HS-27A (cell line): ENCODE measurements at places on chromosomes 4 and X.

DNA sequence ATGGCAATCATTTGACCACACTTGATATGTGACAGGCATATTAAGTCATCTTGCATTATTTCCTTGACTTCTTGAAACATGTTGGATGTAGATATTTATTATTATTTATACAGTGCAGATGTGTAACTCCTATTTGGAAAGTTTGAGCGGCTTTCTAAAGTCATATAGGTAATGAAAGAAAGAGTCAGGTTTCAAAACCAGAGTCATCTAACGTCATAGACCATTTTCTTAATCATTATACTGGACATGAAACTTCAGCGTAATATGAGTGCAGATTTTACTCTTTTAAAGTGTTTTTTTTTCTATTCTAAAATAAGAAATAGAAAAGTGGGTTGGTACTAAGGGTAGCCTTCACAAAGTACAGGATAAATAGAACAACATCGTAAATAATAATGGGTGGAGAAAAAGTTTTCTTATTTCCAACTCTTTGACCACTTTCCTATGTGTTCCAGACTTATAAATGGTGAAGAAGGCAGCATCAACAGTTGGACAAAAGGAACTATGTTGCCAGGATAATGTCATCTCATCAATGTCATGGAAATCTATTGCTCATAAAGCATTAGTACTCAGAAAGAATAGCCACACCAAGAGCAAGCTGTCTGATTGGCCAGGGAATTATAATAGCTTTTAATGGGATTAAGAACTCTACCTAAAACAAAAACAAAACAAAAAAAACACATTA is 108.0 kb upstream of the PCDH18 start:
- no peak for DNase-seq

DNA sequence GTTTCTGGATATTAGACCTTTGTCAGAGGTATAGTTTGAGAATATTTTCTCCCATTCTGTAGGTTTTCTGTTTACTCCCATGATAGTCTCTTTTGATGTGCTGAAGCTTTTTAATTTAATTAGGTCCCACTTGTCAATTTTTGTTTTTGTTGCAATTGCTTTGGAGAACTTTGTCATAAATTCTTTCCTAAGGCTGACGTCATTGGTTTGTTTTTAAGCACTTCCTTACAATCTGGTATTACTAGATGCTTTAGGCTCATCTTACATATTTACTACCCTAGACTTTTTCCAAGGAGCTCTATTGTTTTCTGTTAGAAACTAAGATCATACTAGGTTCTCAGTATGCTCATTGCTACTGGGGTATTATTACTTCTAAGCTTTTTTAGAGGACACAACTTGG is 806.3 kb downstream of the PDHA2 start:
- no peak for DNase-seq

GRCh38 chr4:154124539-154125255 is 335.8 kb upstream of the SFRP2 start:
- DNase-seq = peak; percentile 66

DNA sequence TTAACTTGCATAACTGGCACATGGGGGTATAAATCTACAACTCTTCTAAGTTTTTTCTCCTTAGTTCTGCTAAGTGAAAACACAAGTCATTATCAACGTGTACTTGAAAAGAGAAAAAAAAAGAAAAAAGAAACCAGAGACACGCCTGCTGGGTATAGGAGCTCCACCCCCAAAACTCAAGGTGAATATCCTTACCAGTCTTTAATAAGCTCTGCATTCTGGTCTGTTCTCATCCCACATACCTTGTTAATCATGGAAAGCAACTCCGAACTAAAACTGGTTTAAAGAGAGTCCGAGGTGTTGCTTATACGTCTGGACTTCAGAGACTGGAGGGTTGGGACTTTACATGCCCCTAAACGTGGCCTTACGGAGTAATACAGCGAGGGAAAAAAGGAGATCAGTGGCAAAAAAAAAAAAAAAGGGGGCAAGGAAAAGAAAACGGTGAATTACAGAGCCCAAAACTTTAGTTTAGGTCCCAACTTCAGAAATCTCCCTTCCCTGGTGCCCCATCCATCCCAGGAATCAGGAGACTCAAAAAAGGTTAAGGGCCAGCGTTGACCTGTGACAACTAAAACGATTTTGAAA is 1.0 kb downstream of the PGRMC2 start:
- no peak for DNase-seq

DNA sequence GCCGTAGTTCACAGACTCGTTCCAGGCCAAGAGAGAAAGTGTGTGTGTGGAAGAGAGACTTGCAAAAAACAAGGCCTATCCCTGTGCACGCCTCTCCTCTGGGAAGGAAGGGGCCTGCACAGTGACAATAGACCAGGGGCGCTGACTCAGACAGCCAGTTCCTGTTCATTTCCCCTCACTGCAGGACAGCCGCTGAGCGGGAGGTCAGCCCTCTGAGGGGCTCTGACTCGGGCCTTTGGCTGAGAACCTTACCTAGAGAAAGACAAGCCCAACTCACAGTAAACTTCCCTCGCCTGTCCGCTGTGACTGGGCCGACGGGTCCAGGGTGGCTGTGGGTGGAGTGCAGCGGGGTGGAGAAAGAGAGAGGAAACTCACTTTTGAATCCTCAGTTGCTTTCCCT is 52.1 kb downstream of the RTL5 start:
- no peak for DNase-seq

DNA sequence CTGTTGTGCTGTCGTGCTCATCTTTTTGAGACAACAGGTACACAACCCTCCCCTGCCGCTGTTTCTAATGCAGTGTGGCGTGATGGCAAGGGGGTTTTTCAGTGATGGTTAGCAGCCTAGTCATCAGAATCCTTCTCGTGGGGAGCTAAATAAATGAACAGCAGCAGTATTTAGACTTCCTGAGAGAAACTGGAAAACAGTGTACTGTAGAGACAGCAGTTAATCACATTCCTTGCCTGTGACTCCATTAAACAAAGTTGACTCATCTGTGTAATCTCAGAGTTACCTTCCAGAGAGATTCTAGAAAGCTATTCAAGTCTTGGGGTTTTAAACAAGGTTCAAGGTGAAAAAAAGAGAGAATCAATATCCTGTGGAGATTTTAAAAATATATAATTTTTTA is 1753.2 kb upstream of the PCDH7 start:
- no peak for DNase-seq

DNA sequence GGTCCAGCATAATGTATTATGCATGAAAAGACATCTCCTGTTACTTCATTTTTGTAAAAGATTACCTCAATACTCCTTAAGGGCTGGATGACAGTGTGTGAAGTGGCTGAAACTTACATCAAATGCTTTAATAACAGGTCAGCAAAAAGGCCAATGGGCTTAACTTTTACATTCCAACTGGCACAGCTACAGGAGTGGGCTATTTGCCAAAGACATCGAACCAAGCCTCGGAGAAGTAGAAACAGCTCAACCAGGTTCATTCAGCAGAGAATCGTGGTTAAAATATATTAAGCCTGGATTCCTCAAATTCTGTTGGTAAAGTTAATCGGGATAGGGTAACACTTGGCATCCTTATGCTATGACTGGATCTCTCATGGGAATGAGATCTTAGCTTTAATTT is 639.7 kb downstream of the TRIML1 start:
- no peak for DNase-seq

- no peak for DNase-seq
Observed at GRCh38 chr4:70533211-70533610, 14.8 kb downstream of the AMTN start.

DNA sequence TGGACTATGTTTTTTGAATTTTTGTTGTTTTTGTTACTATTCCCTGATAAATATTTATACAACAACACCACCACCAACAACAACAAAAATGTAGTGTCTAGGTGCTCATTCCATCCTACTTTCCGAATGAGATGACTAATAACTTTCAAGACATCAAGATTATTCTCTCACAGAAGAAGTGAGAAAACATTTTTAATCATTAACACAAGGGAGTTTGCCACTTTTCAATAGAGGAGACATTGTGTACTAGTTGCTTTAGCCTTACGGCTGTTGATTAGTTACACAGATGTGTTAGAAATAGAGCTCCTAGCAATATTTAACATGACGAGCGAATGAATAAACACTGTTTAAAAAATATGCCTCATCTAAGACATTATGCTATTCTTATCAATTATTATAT is 898.8 kb downstream of the C4orf33 start:
- DNase-seq = no peak

- no peak for DNase-seq
Observed at GRCh38 chrX:6184900-6185515, 43.7 kb downstream of the NLGN4X start.

GRCh38 chr4:6002926-6003325 is 15.3 kb downstream of the C4orf50 start:
- no peak for DNase-seq

GRCh38 chrX:74300869-74301268 is 3.1 kb upstream of the ZCCHC13 start:
- DNase-seq = no peak

GRCh38 chr4:73103799-73104503 is 34.4 kb upstream of the COX18 start:
- no peak for DNase-seq

GRCh38 chrX:46649421-46650260 is 76.1 kb downstream of the CHST7 start:
- DNase-seq = no peak

DNA sequence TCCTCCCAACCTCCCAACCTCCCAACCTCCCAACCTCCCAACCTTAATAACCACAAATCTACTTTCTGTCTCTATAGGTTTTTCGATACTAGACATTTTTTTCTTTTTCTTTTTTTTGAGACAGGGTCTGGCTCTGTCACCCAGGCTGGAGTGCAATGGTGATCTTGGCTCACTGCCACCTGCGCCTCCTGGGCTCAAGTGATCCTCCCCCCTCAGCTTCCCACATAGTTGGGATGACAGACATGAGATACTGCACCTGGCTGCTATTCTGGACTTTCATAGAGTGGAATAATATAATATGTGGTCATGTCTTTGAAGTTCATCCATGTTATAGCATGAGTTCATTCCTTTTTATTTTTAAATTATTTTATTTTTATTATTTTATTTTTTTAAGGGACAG is 39.5 kb upstream of the ZFX start:
- DNase-seq = no peak

DNA sequence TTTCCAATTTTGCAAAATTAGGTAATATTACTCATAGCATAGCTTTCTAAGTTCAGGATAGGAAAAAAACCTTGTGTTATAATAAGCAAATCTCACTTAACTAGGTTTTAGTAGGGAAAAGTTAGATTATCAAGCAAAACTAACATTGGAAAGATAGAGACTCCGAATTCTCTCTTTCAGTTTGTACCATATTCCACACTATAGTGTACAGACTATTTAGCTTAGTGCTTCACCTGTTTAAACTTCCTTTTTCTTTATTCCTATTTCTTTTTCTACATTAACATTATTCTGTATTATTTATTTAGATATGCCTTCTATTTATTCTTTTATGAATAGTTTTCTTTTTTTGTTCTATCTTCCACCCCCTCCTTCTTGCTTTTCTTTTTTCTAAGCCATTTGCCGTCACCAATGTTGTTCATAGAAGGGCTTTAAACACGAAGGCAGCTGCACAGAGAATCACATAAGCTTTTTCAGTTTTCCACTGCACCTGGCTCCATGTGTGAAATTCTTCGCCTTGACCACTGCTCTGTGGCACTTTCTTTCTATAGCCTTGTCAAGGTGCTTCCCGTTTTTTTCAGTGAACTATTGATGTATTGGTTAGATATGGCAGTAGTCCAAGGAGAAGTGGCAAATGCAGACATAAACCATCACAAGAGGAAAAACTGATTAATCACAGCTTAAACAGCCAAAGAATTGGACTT is 8.5 kb downstream of the PCDH10 start:
- no peak for DNase-seq

- DNase-seq = no peak
Observed at GRCh38 chr4:143369552-143369951, 32.9 kb downstream of the GAB1 start.

- DNase-seq = no peak
Observed at GRCh38 chrX:13069771-13070416, 25.5 kb upstream of the FAM9C start.

DNA sequence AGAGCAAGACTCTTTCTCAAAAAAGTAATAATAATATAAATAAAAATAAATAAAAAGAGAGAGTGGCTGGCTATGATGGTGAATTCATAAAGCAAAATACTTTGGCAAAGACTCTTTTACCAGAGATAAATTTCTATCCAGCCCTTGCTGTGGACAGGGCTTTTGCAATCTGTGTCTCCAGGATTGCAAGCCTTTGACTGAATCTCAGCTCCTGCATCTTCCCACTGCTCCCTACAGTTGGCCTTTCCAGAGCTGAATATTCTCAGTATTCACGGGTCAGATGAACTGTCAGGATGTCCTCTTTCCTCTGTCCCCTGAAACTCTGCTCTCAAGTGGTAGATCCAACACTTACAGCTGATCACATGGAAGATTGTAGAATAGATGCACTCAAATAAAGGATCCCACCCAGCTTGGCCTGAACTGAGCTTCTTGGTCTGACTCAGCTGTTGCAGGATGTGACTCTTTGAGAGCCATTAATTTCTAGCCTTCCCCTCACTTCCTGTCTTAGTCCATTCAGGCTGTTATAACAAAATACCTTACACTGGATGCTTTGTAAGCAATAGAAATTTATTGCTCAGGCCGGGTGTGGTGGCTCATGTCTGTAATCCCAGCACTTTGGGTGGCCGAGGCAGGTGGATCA is 123.4 kb upstream of the GUCY1A1 start:
- DNase-seq = no peak

DNA sequence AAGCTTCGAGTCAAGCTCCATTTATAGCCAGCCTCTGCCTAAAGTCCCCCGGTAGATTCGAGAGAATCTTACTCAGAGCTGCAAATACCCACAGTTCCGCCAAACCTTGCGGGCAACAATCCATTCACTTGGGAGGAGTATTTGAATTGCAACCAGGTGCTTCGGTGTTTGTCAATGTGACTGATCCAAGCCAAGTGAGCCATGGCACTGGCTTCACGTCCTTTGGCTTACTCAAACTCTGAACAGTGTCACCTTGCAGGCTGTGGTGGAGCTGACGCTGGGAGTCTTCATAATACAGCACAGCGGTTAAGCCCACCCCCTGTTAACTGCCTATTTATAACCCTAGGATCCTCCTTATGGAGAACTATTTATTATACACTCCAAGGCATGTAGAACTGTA is 11.2 kb downstream of the CD40LG start:
- DNase-seq = no peak

DNA sequence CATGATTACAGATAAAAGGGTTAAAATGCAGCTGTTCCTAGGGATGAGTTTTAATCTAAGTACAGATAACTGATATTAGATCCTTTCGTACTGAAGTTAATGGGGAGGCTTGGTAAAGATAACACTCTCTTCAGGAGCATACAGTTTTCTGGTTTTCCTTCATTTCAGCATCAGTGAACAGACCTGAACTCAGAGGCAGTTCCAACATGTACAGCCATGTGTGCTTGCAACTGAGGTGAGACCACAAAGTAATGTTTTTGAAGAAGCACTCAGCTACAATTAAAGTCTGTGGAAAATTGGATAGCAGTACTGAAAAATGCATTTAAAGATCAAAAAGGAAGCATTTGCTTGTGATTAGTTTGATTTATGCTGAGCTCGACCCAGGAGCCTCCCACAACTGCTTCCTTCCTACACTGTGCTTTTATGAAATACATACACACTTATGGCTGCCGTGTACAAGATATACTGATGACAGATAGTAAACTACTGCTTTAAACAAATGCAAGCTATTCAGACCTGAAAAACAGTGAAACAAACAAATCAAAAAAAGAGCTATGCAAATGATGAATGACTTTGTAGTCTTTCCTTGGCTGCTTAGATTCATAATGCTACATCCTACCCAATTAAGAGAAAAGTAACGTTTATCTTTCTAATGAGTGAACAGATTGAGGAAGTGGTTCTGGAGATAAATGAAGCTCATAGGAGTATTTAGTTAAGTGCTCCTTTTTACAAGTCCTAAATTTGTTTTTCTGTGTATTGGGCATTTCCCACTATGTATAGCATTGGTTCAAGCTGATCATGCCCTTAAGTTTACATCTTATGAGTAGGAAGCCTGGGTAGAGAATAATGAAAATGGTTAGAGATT is 68.4 kb downstream of the PDLIM5 start:
- no peak for DNase-seq
